ENCODE measurements at places on chromosomes 12 and 14.

GRCh38 chr14:54901380-54902142, 1.1 kb downstream of the GCH1 start:
- peak; percentile 14 for DNase-seq

- DNase-seq = no peak
Measured at GRCh38 chr14:83441801-83442200, 1908.1 kb upstream of the SEL1L start.

DNA sequence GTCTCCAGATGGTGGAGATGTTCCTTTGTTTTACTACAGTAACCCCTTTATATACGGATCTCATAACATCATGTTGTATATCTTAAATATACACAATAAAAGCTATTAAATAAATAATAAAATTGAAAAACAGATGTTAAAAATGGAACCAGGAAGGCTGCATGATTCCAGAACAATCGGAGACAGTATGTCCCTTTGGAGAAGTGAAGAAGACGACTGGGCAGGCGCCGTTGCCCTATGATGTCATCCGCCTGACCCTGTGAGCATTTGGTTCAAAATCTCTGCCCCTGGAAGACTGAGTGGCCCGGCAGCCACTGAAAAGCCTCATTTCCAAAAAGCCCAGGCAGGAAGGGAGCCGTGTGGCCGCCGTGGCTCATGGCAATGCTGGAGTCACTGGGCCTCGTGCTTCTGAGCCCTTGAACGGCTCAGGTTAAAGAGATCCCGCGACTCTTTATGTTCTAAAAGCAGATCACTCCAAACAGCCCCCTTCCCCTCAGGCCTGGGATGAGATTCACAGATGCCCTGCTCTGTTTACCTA, 30.8 kb downstream of the RIMBP2 start:
- DNase-seq = no peak

GRCh38 chr14:25150934-25151790, 101.2 kb upstream of the STXBP6 start:
- DNase-seq = peak; percentile 41

DNA sequence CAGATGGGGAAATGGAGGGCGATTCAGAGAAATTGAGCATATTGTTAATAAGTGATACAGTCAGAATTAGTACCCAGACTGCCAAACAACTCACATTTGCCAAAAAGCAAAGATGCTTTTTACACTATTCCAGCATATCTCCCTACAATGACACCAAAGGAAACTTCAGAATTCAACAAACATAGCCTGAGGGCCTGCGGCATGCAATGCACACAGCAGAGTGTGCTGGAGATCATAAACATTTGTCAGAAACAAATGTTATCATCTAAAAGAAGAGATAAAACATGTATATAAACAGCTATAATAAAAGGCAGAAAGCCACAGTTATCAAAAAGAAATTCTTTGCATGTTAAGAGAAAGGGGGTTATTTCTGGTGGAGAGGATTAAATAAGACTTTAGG, 20.1 kb upstream of the GARIN6 start:
- DNase-seq = no peak

GRCh38 chr14:42437809-42438208, 831.1 kb downstream of the LRFN5 start:
- no peak for DNase-seq
